ENCODE measurements at places on chromosomes 2 and 18.

- DNase-seq: no peak
Observed at GRCh38 chr2:187422282-187422681, 25.8 kb downstream of the CALCRL start.

DNA sequence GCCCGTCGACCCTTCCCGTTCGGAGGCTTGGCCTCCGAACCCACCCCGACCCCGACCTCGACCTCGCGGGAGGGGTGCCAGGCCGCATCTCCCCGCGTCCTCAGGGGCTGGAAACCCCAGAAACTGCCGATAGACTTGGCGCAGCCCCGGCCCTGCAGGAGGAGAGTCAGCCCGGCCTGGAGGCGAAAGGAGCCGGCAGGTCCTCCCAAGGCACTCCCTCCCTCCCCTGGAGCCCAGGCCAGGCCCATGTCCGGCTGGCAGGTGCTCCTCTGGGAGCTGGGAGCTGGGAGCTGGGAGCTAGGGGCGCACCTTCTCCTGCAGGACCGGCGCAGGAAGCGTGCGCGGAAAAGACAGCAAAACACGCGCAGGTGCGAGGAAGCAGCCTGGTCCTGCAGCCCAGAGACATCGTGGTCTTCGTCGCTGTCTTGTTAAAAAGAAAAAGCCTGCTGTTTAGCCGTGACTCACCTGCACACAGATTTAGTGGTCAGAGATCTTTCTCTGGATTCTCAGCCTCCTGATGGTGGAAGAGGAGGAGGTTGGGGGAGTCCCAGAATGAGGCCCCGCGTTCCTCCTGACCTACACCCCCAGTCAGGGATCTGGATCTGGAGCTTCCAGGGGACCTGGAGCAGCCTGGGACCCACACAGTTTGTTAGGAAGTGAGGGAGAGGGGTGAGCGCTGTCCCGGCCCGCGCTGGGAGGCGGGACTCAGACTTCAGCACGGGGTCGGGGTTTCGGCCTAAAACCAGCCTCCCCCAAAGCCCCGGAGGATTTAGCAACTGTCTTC lies 660 bp upstream of the MBP start:
- DNase-seq: no peak

- DNase-seq: no peak
Observed at GRCh38 chr2:231182513-231182899, 15.9 kb upstream of the ARMC9 start.

DNA sequence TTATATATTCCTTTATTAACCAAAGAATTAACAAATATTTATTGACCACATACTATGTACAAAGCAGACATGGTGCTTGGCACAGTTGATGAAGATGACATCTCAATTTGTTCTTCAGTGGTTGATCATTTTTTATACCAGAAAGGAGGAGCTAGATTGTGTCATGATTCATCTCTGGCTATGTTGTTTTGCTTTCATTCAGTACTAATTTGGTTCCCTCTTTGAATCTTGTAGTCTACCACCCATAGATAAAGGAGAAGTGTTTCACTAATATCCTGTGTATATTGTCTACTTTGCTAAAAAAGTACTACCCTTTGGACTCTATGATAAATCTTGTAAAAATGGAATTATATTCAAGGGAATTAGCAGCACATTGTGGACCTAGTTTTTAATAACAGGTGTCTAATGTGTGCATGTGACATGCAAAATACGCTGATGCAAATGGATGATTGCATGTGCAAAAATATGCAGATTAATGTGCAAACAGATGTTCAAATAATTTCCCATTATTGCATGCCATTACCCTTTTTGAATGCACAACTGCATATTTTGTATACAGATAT lies 313.2 kb upstream of the ZEB2 start:
- DNase-seq: no peak

DNA sequence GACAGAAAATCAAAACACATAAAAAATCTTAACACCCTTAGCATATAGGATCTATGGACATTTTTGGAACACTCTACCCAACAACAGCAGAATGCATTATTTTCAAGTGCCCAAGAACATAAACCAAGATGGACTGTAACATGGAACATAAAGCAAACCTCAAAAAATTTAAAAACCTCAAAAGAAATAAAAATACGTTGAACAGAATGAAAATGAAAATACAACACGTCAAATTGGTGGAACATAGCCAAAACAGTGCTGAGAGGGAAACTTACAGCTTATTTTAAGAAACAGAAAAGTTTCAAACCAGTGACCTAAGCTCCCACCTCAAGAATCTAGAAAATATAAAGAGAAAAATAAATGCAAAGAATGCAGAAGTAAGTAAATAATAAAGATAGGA lies 58.3 kb upstream of the BCL2L11 start:
- DNase-seq: no peak

- DNase-seq: no peak
Observed at GRCh38 chr2:149489452-149489851, 98.1 kb downstream of the MMADHC start.

- no peak for DNase-seq
Observed at GRCh38 chr2:515441-516127, 161.6 kb downstream of the TMEM18 start.

DNA sequence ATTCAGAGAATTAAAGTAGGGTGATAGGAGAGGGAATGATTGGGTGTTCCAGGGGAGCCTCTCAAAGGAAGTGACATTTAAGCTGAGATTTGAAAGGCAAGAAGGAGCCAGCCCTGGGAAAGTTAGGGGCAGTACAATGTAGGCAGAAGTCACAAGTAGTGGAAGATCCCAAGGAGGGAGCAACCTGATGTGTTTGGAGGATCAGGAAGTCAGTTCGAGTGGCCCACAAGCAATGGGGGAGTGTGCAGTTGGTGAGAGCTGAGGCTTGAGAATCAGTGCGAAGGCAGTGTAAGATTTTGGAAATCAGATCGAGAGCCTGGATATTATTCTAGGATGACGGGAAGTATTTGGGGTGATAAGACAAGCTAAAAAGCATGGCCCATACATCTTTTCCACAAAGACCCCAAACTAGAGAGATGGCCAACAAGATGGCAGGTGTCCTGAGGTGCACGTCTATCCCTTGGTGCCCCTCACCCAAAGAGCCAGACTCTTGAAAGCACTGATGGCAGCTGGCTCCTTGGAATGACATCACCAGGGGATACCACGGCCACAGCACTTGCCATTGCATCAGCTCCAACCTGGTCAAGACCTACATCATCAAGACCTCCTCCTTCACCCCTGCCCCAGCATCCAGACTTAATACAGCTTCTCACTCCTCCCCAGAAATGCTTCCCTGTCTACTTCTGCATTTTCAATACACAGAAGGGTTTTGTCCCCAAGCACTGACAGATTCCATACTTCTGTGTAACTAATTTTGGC lies 127.3 kb downstream of the BCL2 start:
- DNase-seq: no peak

GRCh38 chr18:24827501-24827900 lies 367.1 kb downstream of the HRH4 start:
- no peak for DNase-seq

GRCh38 chr2:1321321-1321720 lies 91.9 kb upstream of the TPO start:
- DNase-seq: peak; percentile 39

DNA sequence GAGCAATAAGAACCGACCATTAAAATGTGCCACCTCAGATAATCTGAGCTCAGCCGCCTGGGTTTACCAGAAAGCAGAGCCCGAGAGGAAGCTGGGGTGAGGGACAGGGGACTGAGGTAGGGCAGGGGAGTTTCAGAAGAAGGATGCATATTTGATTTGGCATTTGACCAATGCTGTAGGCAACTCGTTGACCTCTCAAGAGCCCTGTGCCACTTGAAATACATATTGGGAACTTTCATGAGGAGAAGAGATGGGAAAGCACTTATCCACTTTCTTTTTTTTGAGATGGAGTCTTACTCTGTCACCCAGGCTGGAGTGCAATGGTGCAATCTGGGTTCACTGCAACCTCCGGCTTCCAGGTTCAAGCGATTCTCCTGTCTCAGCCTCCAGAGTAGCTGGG lies 148.4 kb upstream of the SPRED2 start:
- DNase-seq: no peak

DNA sequence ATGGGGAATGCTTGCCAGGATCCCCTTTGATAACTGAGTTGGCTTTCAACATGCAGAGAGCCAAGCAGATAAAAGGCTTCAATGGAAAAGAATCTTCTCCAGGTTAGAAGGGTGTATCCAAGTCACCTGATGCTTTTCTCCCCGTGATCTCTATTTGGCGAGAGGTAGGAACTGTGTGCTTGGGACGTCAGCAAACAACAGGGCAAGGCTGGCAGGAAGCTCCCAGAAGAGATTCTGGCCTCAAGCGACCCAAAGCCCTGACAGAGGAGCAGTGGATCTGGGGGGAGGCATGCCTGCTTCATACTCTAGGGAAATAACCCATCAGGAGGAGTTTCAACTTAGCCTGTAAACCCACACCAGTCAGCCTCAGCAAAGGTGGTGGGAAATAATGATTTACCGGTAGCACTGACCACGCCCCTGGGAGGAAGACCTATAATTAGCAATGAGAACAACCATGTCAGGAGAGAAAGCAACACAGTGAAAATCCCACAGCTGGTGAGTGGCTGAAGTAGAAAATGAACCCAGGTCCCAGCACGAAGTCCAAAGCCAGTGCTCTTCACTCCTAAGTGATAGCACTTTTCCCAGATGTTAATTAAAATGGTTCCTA lies 76.3 kb upstream of the SEC11C start:
- DNase-seq: no peak

DNA sequence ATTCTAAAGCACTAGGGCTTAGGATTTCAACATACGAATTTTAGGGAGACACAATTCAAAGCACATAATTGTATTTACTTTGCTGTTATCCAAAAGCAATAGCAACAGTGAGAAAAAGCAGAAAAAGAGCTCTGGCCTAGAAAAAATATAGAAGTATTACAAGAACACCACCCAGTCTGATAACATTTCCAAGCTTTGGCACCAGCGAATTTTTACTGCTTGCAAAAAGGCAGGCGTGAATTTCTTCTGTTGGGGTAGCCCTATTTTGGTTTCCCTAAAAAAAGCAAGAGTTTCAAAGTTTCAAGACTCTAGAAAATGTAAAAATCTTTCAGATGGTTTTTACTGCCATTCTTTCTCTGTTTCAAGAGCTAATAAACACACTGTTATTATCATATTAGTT lies 292.7 kb downstream of the DPP10 start:
- no peak for DNase-seq

DNA sequence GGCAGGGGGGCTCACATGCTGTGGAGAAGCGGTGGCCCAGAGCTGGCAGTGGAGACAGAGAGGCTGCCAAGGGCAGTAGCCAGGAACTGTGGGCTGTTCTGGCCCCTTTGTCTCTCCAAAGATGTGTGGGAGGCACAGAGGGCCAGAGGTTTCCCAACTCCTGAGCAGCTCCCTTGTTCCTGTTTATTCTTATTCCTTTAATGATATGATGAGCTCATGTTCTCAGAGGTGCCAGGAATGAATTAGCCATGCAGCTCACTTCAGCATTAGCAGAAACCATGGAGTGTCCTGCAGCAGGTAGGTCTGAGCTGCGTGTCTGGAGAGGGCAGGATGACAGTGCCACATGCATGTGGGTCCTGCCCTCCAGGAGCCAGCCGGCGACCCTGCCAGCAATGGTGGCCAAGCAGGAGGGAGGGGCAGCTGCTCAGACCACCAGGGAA lies 77.9 kb upstream of the FZD7 start:
- DNase-seq: no peak

- DNase-seq: no peak
Observed at GRCh38 chr18:8040021-8040420, 472.9 kb downstream of the PTPRM start.

- DNase-seq: peak; percentile 28
Observed at GRCh38 chr18:46917803-46918600, 600 bp downstream of the KATNAL2 start.

- no peak for DNase-seq
Observed at GRCh38 chr18:48292782-48293424, 116.3 kb downstream of the ZBTB7C start.

GRCh38 chr2:59296279-59296678 lies 1055.2 kb upstream of the FANCL start:
- no peak for DNase-seq

DNA sequence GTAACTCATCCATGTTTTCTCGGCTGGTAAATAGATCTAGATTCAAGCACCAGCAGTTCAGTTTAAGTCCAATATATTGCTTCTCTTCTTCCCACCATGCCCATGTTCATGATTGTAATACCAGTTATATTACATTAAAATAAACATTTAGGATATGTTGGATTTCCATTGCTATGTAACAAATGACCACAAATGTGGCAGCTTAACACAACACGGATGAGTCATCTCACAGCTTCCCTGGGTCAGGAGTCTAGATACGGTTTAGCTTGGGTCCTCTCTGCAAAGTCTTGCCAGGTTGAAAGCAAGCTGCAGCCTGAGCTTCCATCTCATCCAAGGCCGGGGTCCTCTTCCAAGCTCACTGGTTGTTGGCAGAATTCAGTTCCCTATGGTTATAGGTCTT lies 39.4 kb upstream of the SMAD2 start:
- DNase-seq: no peak

- DNase-seq: no peak
Observed at GRCh38 chr2:62293490-62294271, 97.8 kb downstream of the B3GNT2 start.

DNA sequence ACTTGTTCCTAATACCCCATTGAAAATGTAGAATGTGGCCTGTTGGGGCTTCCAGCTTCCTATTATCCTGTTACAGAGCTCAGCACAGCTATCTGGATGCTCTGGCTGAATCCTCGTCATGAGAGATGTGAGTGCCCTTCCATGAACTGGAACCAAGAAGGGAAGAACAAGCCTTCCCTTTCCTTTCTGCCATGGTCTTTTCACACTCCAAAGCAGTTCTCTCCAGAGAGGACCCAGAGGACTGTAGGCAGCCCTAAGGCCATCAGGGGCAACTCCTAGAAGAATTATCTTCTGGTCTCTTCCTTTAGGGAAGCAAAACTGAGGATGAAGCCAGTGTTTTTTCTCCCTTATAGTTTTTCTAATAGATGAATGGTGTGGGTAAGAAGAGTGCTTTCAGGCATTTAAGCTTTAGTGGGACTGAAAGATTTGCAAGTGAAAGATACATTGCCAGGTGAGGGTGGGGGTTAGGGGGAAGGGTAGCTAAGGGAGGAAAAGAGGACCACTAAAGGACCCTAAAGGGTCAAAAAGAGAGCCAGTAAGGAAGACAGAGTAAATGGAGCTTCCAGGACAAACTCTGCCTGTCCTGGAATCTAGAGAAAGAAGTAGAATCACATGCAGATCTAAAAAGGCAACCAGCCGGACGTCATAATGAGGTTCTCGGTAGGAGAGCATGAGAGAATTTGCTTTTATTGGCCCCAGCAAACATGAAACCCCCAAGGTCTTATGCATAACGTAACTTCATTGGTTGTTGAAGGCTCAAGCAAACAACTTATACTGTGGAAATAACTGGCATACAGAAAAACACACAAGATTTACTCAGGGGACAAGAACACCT lies 12.4 kb upstream of the XPO1 start:
- DNase-seq: no peak

- no peak for DNase-seq
Observed at GRCh38 chr18:27707201-27707600, 469.7 kb downstream of the CDH2 start.

GRCh38 chr2:120875431-120875830 lies 139.8 kb downstream of the GLI2 start:
- DNase-seq: no peak

DNA sequence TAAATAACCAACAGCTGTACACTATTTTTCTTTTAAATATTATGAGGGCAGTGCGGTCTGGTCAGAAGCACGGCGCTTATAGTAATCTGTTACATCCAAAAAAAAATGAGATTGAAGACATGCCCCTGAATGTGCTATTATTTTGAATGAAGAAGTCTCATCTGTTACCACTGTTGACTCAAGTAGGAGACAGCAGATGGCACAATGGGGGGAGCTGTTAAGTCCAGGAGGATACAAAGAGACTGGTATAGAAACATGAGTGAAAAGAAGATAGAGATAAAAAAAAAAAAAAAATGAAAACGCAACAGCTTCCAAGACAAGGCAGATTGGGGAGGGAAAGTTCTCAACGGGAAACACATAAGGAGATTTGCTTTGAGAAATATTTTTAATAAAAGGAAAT lies 425.5 kb upstream of the PKDCC start:
- no peak for DNase-seq

All from putamen (tissue), 1 donor.